Naive thymus-derived CD8-positive, alpha-beta T cell (primary cell): ENCODE measurements at places on chromosomes 1 and 21. TPM values are rescaled to one million over a fixed set of nuclear protein-coding genes. Genes with fewer than 3 reads are reported as not detected.

The NOS1AP gene
- total RNA-seq = not detected

The SSBP3 gene
- 88.7 TPM for total RNA-seq

The WASF2 gene
- total RNA-seq = 185 TPM

The CTSS gene
- total RNA-seq = 72.5 TPM

The ATP1A4 gene
- total RNA-seq = not detected
